ENCODE measurements at places on chromosomes 11 and 22.

DNA sequence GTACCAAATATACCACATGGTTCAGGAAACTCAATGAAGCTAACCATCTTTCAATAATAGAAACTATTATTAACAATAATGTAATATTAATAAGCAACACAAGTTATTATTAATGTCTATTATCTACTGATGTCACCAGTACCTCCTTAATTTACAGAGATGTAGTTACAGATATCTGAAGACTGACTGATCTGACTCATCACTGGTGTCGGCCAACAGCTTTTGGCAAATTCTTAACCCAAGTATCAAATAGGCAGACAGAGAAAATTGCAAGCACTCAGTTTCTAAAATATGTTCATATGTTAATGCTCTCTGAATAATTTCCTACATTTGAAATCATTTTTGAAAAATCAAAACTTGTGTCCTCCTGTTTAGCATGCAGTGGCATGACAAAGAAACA lies 100.4 kb upstream of the DDI1 start:
- no peaks in the 10 kb centered on the region for H3K27me3 ChIP-seq
- H3K36me3 ChIP-seq = no peaks in the 10 kb centered on the region
- peaks cover 14% of the 10 kb centered on the region for H3K4me1 ChIP-seq
- DNase-seq = no peak

DNA sequence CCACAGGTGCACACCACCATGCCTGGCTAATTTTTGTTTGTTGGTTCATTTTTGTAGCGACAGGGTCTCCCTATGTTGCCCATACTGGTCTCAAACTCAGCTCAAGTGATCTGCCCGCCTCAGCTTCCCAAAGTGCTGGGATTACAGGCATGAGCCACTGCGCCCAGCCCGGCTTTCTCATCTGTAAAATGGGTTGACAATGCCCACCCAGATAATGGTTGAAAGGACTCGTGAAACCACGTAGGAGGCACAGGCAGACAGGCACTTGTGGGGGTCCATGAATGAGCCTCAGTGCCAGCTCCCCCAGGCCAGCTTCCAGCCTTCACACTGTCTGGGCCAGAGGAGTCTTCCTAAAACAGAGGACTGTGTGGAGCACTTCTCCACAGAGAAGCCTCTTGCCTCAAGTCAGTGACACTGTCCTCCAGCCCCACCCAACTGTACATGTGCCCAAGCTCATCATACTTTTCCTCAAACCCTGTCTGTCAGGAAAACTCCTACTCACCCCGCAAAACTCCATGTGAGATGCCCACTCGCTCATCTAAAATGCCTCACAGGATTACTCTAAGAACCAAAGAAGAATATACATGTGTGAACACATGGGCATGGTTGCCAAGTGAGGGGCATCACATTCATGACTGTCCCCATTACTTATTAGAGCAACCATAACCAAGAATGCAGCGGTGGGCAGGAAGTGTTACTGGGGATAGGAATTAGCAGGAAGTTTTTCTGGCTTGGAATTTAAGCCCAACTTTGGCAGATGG lies 32.1 kb upstream of the WNT7B start:
- H3K4me3 ChIP-seq = no peak overlapping the region
- peaks cover 20% of the 10 kb centered on the region for H3K4me1 ChIP-seq
- H3K27me3 ChIP-seq = no peaks in the 10 kb centered on the region
- H3K27ac ChIP-seq = peak overlapping the region; percentile 99

GRCh38 chr11:116646191-116646590 lies 126.6 kb downstream of the BUD13 start:
- H3K4me3 ChIP-seq = no peak overlapping the region
- H3K36me3 ChIP-seq = no peaks in the 10 kb centered on the region
- H3K27me3 ChIP-seq = no peaks in the 10 kb centered on the region
- H3K27ac ChIP-seq = no peak overlapping the region

GRCh38 chr11:33691066-33691864 lies 9.4 kb downstream of the C11orf91 start:
- DNase-seq = no peak
- peaks cover 60% of the 10 kb centered on the region for H3K4me1 ChIP-seq
- H3K4me3 ChIP-seq = no peak overlapping the region
- H3K36me3 ChIP-seq = no peaks in the 10 kb centered on the region

GRCh38 chr11:34988294-34989255 lies 72.2 kb downstream of the PDHX start:
- no peaks in the 10 kb centered on the region for H3K4me1 ChIP-seq
- H3K36me3 ChIP-seq = peaks cover 50% of the 10 kb centered on the region
- no peak overlapping the region for H3K27ac ChIP-seq
- no peak overlapping the region for H3K4me3 ChIP-seq
- no peaks in the 10 kb centered on the region for H3K27me3 ChIP-seq
- no peak for DNase-seq

DNA sequence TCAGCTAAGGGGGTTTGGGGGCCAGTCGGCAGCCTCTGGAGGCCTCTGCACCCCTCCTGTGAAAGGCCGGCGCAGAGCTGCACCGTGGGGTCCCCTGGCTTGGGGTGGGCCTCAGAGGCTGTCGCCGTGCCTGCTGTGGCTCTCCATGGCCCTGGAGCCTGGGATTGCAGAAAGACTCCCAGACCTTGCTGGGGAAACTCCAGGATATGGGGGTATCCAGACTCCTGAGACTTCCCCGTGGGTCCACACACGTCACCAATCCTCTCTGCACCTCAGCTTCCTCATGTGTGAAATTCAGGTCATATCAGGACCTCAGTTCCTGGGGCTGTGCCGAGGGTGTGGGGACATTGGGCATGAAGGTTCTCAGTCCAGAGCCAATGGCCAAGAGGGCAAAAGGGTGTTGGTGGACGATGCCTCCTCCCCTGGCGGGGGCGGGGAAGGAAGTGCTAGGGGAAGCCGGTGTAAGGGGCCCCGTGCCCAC lies 97.1 kb downstream of the KCNQ1 start:
- H3K4me3 ChIP-seq = no peak overlapping the region
- peak; percentile 31 for DNase-seq
- no peaks in the 10 kb centered on the region for H3K36me3 ChIP-seq
- no peaks in the 10 kb centered on the region for H3K27me3 ChIP-seq

- peaks cover 1% of the 10 kb centered on the region for H3K4me1 ChIP-seq
- H3K27ac ChIP-seq = no peak overlapping the region
- no peaks in the 10 kb centered on the region for H3K36me3 ChIP-seq
- no peaks in the 10 kb centered on the region for H3K27me3 ChIP-seq
- no peak overlapping the region for H3K4me3 ChIP-seq
Observed at GRCh38 chr11:32113200-32113919, 22.5 kb downstream of the RCN1 start.

DNA sequence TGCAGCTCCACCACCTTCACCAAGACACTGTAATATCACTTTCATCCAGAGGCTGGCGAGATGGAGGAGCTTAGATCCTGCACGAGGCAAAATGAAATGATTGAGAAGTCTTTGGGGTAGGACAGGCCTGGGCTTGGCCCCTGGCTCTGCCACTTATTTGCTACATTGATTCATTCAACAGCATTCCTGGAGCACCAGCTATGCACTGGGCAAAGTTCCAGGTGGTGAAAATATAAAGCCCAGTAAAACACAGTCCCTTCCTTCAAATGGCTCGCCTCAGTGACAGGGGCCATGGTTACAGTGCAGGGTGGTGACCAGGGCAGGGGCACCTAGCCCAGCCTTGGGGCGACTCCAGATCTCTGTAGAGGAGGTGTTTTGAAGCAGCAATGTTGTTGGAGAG lies 19.7 kb downstream of the ALX4 start:
- H3K4me1 ChIP-seq = no peaks in the 10 kb centered on the region
- DNase-seq = no peak
- no peak overlapping the region for H3K27ac ChIP-seq
- H3K36me3 ChIP-seq = no peaks in the 10 kb centered on the region

- no peak overlapping the region for H3K27ac ChIP-seq
- no peak overlapping the region for H3K4me3 ChIP-seq
- H3K4me1 ChIP-seq = no peaks in the 10 kb centered on the region
- no peak for DNase-seq
- no peaks in the 10 kb centered on the region for H3K27me3 ChIP-seq
Observed at GRCh38 chr11:8347978-8348377, 84.3 kb upstream of the LMO1 start.

DNA sequence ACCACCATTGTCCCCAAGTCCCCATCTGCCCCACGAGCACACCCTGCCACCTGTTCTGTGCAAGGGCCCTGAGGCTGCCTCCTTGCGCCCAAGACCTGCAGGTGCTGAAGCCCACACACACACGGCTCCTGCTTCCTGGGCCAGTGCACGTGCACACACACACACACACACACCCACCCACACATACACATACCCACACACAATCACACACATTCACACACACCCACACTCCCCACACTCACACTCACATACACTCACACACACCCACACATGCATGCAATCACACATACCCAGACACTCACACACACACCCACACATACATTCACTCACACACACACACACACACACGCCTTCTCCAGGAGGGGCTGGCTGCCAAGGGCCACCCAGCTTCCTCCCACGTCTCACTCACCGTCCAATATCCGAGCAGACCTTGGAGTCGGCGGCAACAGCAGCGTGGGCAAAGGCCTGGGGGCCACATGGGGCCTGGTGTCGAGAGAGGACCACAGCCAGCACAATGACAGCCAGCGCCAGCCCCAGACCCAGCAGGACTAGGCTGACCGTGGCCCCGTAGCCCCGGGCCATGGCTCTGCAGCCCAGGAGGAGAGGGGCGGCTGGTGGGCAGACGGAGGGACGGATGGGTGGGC lies 616 bp downstream of the GGT5 start:
- H3K27ac ChIP-seq = peak overlapping the region; percentile 26
- no peaks in the 10 kb centered on the region for H3K27me3 ChIP-seq
- H3K36me3 ChIP-seq = no peaks in the 10 kb centered on the region
- H3K4me3 ChIP-seq = no peak overlapping the region
- peaks cover 7% of the 10 kb centered on the region for H3K4me1 ChIP-seq

DNA sequence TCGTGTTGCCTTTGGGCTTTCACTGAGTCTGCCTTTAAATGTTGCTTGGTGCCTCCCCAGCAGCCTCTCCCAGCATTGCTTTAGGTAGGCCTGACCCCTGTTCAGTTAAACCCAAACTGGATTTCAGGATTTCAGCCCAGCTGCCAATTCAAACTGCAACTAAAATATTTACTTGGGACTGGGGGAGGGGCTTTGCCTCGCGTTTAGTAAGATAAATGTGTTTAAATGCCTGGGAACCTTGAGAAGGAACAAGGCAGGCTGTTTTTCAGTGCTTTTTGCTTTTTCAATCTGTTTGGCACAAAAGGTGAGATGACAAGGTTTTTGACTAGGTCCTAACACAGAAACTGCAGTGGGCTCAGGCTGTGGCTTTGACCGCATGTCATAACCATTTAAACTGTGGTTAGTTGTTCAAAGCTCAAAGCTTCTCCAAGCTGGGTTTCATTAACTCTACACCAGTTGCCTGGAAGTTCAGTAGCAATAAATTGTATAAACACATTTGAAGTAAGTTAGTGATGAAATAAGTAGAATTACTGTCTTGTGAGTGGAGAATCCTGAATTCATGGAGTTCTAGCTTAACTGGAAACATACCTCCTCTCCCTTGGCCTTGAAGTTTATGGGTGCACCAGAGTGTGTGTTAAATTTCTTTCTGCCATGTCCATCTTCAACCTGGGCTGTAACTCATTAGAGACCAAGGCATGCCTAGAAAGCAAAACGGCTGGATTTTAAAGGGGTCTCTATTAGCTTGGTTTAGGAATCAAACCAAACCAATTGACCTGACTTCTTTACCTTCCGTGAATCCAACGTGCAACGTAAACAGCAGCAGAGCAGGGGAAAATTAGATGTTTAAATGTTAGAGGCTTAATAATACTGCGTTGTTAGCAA lies 3.6 kb downstream of the PKNOX2 start:
- peaks cover 10% of the 10 kb centered on the region for H3K27me3 ChIP-seq
- no peaks in the 10 kb centered on the region for H3K4me1 ChIP-seq
- H3K4me3 ChIP-seq = no peak overlapping the region
- H3K36me3 ChIP-seq = no peaks in the 10 kb centered on the region

- peak overlapping the region; percentile 82 for H3K27ac ChIP-seq
- no peaks in the 10 kb centered on the region for H3K27me3 ChIP-seq
- H3K4me3 ChIP-seq = no peak overlapping the region
- H3K4me1 ChIP-seq = peaks cover 23% of the 10 kb centered on the region
Observed at GRCh38 chr22:21942407-21943343, 10.0 kb downstream of the PPM1F start.

DNA sequence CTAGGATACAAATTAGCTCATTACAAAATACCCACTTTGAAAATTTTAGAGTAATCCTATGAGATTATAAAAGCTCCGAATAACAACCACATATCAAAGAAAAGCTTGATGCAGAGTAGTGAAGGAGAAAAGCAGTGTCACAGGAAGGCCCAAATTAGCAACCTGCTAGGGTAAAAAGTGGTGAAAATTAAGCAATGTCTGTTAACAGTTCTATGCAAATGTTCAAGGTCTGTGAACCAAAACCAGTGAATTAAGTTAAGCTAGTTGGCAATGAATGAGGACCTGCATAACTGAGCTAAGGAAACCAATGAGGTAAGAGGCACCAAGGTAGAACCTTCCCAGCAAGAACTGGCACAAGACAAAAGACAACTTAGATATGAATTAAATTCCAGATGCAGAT lies 29.6 kb downstream of the PRDM10 start:
- H3K4me1 ChIP-seq = no peaks in the 10 kb centered on the region
- H3K27me3 ChIP-seq = no peaks in the 10 kb centered on the region
- H3K4me3 ChIP-seq = no peak overlapping the region
- no peak for DNase-seq

- H3K4me3 ChIP-seq = no peak overlapping the region
- no peaks in the 10 kb centered on the region for H3K36me3 ChIP-seq
- DNase-seq = no peak
- H3K4me1 ChIP-seq = no peaks in the 10 kb centered on the region
- no peak overlapping the region for H3K27ac ChIP-seq
Observed at GRCh38 chr11:2795491-2795991, 90.0 kb downstream of the CDKN1C start.

GRCh38 chr22:44620129-44620840 lies 81.7 kb upstream of the PRR5 start:
- H3K36me3 ChIP-seq = no peaks in the 10 kb centered on the region
- H3K4me3 ChIP-seq = no peak overlapping the region
- H3K27ac ChIP-seq = no peak overlapping the region
- DNase-seq = no peak
- H3K4me1 ChIP-seq = no peaks in the 10 kb centered on the region

- no peak overlapping the region for H3K4me3 ChIP-seq
- H3K27me3 ChIP-seq = no peaks in the 10 kb centered on the region
- peaks cover 29% of the 10 kb centered on the region for H3K4me1 ChIP-seq
- H3K27ac ChIP-seq = peak overlapping the region; percentile 45
- no peak for DNase-seq
Observed at GRCh38 chr11:88051396-88051795, 123.8 kb downstream of the RAB38 start.

GRCh38 chr11:107545101-107545514 lies 20.4 kb downstream of the ALKBH8 start:
- H3K27me3 ChIP-seq = no peaks in the 10 kb centered on the region
- peak overlapping the region; percentile 92 for H3K27ac ChIP-seq
- peaks cover 20% of the 10 kb centered on the region for H3K4me1 ChIP-seq
- no peak overlapping the region for H3K4me3 ChIP-seq
- H3K36me3 ChIP-seq = peaks cover 4% of the 10 kb centered on the region
- no peak for DNase-seq

DNA sequence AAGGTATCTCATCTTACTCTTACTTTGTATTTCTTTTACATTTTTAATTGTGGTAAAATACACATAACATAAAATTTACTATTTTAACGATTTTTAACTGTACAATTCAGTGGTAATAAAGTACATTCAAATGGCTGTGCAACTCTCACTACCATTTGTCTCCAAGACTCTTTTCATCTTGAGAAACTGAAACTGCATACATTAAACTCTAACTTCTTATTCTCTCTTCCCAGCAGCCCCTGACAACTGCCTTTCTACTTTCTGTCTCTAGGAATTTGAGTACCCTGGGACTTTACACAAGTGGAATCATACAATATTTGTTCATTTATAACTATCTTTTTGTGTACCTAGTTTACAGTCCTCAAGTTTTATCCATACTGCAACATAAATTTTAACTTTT lies 725.8 kb upstream of the KIRREL3 start:
- no peak overlapping the region for H3K27ac ChIP-seq
- no peaks in the 10 kb centered on the region for H3K36me3 ChIP-seq
- no peak overlapping the region for H3K4me3 ChIP-seq
- H3K27me3 ChIP-seq = no peaks in the 10 kb centered on the region

All from RWPE2 (cell line).